ENCODE measurements at places on chromosomes 16 and 17.

DNA sequence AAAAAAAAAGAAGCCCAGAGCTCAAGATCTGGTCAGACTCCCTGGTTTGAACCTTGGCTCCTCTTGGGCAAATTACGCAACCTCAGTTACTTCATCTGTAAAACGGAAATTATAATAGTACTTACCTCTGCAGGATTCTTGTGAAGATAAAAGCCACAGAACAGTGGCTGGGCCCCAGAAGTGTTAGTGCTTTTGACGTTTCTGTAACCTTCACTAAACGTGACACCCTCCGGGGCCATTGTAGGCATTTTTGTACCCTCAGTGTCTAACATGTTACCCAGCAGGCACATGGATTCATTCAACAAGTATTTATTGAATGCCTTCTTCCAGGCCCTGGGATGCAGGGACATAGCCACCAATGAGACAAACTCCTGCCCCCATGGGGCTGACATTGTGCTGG lies 58.0 kb downstream of the PITPNC1 start:
- no peak for DNase-seq

- no peak for DNase-seq
These were observed 473.6 kb upstream of the ASIC2 start for GRCh38 chr17:33766721-33767120.

GRCh38 chr16:74842413-74842812 lies 67.8 kb upstream of the FA2H start:
- DNase-seq: no peak

- no peak for DNase-seq
These were observed 930 bp downstream of the SPNS2 start for GRCh38 chr17:4499431-4500190.

DNA sequence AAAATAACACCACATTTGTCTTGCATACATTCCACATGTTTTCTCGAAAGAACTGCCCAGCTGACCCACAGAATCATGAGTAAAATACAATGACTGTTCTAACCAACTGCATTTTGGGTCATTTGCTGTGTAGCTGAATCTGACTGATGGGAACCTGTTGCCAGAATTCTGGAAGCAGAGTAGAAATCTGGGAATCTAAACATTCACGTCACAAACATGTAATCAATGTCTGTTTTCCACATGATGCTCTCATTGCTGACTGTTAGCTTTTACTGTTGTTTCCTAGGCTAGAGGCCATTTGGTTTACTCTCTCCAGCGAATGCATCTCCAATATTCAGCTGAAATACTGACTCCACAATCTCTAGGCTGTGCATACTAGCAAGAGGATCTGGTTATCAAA lies 710.1 kb downstream of the KCNJ2 start:
- DNase-seq: no peak

DNA sequence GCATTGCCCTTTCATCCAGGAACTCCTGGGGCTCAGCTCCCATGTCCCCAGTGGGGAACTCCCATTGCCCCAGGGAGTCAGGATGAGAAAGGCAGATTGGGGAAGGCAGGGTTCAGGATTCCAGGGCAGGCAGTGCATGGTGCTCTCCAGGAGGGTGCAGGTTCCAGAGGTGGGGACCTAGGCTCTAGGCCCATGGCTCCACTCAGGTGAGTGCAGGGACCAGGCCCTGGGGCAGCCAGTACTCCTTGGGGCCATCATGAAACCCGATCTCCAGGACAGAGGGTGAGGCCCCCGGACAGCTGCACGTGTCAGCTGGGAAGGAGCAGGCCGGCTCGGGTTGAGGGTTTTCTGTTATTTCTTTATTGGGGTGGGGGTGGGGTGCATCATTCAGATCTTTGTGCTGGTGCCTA lies 1.3 kb upstream of the MTSS2 start:
- DNase-seq: no peak

DNA sequence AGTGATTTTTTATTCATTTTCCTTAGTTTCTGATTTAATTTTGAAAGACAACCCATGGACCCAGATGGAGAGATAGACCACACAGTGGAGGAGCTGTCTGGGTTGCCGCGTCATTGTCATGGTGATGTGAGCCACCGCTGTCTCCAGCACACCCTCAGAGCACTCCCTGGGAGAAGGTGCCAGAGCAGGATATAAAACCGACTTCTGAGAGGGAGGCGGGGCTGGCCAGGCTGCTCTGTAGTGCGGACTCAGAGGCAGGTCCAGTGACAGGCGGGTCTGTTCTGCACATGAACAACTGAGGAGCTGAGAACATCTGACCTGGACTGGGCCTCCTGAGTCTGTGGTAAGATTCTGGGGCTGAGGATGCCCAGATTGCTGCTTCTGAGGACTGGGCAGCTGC lies 216.3 kb upstream of the NLRP1 start:
- DNase-seq: no peak

- DNase-seq: no peak
These were observed 7.0 kb upstream of the MYH8 start for GRCh38 chr17:10428781-10429180.

DNA sequence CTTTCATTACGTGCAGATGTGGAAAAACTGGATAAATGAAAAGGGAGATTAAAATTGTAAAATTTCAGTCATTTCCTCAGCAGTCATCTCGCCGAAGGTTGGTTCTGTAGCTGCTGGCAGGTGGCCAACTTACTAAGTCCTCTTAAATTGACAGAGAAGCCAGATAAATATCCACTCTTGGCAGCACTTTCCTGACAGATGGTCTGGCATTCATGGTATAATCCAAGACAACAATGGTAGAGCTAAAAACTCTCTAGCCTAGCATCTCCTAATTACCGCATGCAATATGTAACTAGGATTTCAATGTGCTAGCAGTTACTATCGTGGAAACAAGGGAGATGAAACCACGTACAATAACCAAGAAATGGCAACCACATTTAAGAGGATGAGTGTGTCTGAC lies 306.3 kb downstream of the CNTNAP4 start:
- no peak for DNase-seq

GRCh38 chr16:4372578-4373355 lies 1.1 kb downstream of the VASN start:
- no peak for DNase-seq

Data from stimulated activated CD8-positive, alpha-beta memory T cell treated with anti-CD3 and anti-CD28 coated beads, Interleukin-15, amount 100 ng/mL, for 1 hour (primary cell).